ENCODE measurements at places on chromosomes 2 and 18. TPM values are rescaled to one million over a fixed set of nuclear protein-coding genes. Genes with fewer than 3 reads are reported as not detected.

- DNase-seq = no peak
These were observed 66.3 kb downstream of the RTTN start for GRCh38 chr18:70139138-70139537.

DNA sequence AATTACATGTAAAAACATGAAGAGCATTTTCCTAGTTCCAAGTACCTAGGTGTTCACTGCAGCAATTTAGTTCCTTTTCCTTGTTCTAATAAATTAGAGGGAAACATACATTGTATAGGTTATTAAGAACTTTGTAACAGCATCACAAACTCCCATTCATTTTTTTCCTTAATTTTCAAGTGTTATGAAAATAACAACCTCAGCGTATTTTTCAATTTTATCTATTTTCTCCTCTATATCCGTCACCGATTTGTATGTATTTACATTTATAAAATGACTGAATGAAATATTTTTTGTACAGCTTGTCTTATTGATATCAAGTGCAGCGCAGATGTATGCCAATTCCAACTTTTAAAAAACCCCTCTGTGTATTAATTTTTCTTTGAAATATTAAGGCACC, 44.0 kb downstream of the ZCCHC2 start:
- no peak for DNase-seq

DNA sequence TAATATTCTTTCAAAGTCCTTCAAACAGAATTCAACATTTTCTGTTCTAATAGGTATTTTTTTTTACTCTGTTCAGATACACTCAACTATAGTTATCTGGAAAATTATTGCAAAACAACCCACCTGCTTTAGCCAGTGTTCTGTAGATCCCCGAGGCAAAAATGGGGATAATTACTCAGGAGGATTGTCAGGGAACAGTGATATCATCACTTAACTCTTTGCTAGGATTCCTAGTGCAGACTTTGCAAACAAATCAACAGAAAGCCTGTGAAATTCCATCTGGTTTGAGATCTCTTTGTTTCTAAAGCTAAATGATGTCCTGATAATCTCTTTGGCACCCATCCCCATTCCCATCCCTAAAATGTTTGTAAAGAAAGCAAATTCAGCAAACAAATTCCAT, 413.6 kb upstream of the MEIS1 start:
- DNase-seq = no peak

Gene TMEM182
- total RNA-seq = 4.9 TPM

Gene TUBA4B
- not detected for total RNA-seq
